Neural crest cell (in vitro differentiated cells): ENCODE measurements at places on chromosomes 5 and 9. TPM values are rescaled to one million over a fixed set of nuclear protein-coding genes. Genes with fewer than 3 reads are reported as not detected.

DNA sequence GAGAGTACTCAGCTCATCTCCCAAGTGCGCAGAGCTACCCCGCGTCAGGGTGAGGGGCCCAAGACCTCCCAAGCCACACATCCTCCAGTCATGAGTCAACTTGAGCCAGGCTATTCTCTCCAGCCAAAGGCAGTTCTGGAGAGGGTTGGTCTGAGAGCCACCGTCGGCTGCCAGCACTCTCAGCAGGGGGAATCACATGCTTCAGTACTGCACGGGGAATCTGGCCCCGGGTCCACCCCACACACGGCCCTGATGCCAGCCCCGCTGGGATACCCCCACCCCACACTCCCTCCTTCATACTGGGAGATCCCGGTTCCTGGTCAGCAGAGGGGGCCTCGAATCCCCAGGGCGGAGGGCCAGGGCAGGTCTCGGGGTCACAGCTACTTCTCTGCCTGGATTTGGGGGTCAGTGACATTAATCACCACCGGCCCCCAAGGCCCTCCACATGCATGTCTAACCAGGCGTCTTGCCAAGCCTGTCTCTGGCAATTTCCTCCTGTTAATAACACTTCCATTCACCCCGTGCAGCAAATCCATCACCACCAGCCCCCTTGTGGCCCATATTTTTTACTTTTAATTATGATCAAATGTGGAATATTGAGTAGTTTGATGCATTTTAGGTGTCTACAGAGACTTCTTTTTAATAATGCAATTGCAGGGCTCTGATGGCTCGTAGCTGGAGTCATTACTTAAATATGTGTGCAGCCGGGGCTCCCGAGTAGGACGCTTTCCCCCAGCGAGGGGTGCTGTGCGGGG lies 102.9 kb upstream of the PPP1R26 start:
- no peak for DNase-seq

DNA sequence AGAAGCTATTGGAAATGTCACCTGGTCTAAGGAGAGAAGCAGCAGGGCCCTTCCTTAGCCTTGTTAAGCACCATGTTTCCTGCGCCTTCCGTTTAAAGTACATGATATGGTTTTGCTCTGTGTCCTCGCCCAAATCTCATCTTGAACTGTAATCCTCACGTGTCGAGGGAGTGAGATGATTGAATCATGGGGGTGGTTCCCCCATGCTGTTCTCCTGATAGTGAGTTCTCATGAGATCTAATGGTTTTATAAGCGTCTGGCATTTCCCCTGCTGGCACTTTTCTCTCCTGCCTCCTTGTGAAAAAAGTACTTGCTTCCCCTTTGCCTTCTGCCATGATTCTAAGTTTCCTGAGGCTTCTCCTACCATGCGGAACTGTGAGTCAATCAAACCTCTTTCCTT lies 49.7 kb downstream of the PRDM6 start:
- DNase-seq = no peak

Gene SLC25A2
- 0.72 and 1.1 TPM in 2 replicates for total RNA-seq

- no peak for DNase-seq
These were observed 24.3 kb upstream of the FBP1 start for GRCh38 chr9:94663640-94664039.

Gene TLX3
- 0.51 and 0.52 TPM in 2 replicates for total RNA-seq

- no peak for DNase-seq
These were observed 67.9 kb upstream of the ANKRD55 start for GRCh38 chr5:56301069-56301468.

- no peak for DNase-seq
These were observed 41.4 kb downstream of the GLIS3 start for GRCh38 chr9:4258320-4259090.

Gene KIF3A
- total RNA-seq = 22.6 and 23.8 TPM in 2 replicates

DNA sequence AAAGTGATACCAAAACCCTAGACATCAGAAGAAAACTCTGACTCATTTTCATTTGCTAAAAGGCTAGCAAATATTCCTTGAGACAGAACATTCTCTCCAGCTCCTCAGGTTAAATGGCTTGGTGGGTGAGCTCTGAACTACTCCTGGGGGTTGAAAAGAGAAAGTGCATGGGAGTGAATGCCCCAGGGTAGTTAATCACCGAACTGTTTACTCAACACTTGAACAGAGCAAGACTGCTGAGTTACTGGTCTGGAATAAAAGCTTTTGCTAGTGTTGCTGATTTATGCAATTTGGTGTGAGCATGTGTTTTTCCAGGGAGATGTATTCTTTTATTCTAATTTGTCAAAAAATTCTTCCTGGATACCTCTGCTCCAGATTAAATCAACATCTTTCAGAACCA lies 88.3 kb upstream of the PRDM9 start:
- no peak for DNase-seq

Gene SLC23A1
- total RNA-seq = not detected in 2 replicates

- no peak for DNase-seq
These were observed 219.1 kb downstream of the MED10 start for GRCh38 chr5:6158974-6159831.

GRCh38 chr9:25889661-25890060 lies 211.4 kb upstream of the TUSC1 start:
- no peak for DNase-seq

Gene PRR16
- total RNA-seq = not detected in 2 replicates

DNA sequence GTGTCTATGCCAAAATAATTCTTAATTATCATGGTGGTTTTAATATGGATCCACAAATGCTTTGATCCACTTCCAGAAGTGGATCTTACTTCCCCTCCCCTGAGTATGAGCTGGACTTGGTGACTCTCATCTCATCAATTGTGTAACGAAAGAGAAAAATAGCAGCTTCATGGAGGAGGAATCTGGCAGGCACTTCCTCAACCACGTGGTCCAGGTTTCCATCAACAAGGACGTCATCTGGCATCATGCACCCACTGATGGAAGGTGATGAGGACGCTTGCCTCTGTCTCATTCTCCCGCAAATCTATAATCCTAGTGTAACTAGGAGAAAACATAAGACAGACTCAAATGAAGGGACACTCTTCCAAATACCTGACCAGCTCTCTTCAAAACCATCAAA lies 54.6 kb upstream of the S1PR3 start:
- DNase-seq = no peak

DNA sequence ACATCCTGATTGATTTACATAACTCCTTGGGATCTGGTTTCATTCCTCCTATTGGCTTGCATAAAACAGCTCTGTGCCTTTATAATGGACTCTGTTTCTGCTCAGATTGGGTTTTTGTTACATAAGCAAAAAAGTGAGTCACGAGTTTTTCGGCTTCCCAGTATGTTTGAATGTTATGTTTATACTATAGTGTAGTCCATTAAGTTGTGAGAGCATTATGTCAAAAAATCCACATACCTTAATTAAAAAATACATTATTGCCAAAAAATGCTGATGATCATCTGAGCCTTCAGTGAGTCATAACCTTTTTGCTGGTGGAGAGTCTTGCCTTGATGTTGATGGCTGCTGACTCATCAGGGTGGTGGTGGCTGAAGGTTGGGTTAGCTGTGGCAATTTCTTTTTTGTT lies 144.6 kb downstream of the CCDC171 start:
- DNase-seq = no peak

DNA sequence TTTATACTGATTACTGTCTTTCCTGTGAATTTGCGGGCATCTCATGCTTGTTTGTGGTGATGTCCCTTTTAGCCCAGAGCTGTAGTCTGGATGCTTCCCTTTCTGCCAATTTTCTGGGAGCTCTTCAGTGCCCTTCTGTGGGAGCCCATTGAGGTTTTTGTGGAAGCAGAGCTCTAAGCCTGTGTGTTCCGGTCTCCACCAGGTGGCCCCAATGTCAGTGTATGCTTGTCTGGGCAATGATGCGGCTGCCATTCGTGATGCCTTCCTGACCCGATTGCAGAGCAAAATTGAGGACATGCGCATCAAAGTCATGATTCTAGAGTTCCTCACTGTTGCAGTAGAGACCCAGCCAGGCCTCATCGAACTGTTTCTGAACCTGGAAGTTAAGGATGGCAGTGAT lies 35.1 kb downstream of the SH3GLB2 start:
- DNase-seq = no peak

Gene AGXT2
- total RNA-seq = not detected in 2 replicates

DNA sequence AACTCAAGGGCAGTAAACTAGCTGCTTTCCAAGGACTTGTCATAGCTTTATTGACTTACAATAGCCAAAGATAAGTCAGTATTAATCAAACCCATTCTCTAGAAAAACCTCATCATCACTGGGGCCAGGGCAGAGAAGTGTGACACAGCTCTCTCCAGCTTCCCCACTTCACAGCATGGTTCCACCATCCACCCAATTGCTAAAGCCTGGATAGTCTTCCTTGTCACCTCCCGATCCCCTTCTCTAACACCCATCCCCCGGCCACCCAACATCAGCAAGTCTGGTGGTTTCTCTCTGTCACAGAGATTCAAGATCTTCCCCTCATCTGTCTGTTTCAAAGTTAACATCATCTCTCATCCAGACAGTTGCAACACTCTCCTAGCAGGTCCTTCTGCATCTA lies 88.6 kb upstream of the GABRP start:
- no peak for DNase-seq

DNA sequence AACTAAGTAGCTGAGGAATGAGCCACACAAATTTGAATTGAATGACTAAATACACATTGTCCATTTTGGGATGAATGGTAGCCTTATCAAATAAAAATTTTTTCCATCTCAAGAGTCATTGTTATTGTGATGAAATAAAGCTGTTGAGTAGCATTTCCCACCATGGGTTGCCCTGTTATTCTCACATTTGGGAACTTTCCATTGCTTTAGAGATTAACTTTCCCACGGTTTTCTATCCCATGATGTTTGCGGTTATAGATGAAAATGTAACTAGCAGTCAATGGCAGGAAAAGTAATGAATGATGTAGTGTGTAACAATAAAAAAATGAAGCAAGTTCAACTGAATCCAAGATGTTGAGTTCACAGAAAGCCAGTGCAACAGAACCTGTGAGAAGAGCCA lies 59.9 kb upstream of the PLPP1 start:
- DNase-seq = no peak

- no peak for DNase-seq
These were observed 1777.1 kb downstream of the MAT2B start for GRCh38 chr5:165282491-165282890.

Gene STXBP1
- 53.3 and 56.1 TPM in 2 replicates for total RNA-seq

Gene FAM81B
- not detected in 2 replicates for total RNA-seq

GRCh38 chr9:91711755-91712601 lies 238.1 kb downstream of the ROR2 start:
- DNase-seq = no peak

Gene PHF2
- total RNA-seq = 34.4 and 34.7 TPM in 2 replicates

Gene OTULINL
- 3.4 and 5.3 TPM in 2 replicates for total RNA-seq

DNA sequence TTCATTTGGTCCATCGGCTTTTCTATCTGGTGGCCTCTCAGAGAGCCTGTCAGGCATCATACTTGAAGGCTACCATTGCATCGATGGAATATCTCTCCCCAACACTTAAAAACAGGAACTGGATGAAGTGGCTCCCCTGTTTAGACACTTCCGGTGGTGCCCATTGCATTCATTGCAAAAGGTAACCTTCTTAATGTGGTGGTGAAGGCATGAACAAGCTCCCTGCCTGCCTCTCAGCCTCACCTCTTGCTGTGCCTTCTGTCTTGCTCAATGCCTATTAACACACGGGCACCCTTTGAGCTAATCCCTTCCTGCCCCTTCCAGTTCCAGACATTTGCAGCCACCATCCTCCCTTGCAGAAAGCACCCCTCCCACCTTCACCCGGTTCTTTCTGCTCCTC lies 233.1 kb upstream of the MSX2 start:
- DNase-seq = no peak

GRCh38 chr5:113292462-113292861 lies 142.3 kb downstream of the TSSK1B start:
- DNase-seq = no peak

Gene GFI1B
- total RNA-seq = not detected in 2 replicates

Gene MPDZ
- 69.4 and 76.1 TPM in 2 replicates for total RNA-seq

Gene SPRY4
- total RNA-seq = 42.1 and 44.2 TPM in 2 replicates

- DNase-seq = no peak
These were observed 120.9 kb downstream of the CCDC192 start for GRCh38 chr5:127824126-127824525.

- no peak for DNase-seq
These were observed 237.8 kb upstream of the NMUR2 start for GRCh38 chr5:152642880-152643279.

GRCh38 chr9:127693697-127694096 lies 13.1 kb upstream of the CFAP157 start:
- no peak for DNase-seq

GRCh38 chr5:116622375-116623050 lies 47.9 kb upstream of the SEMA6A start:
- no peak for DNase-seq

Gene DIRAS2
- 0.77 TPM in 2 replicates for total RNA-seq

Gene ANKHD1
- 152 and 154 TPM in 2 replicates for total RNA-seq
